ENCODE measurements at places on chromosomes 7 and 10.

- DNase-seq, result no peak
Measured at GRCh38 chr7:101874028-101874427, 56.6 kb downstream of the CUX1 start.

- DNase-seq, result no peak
Measured at GRCh38 chr7:108190891-108191290, 60.7 kb upstream of the LAMB4 start.

GRCh38 chr10:9733766-9734165 lies 1283.9 kb upstream of the CELF2 start:
- DNase-seq, result no peak

DNA sequence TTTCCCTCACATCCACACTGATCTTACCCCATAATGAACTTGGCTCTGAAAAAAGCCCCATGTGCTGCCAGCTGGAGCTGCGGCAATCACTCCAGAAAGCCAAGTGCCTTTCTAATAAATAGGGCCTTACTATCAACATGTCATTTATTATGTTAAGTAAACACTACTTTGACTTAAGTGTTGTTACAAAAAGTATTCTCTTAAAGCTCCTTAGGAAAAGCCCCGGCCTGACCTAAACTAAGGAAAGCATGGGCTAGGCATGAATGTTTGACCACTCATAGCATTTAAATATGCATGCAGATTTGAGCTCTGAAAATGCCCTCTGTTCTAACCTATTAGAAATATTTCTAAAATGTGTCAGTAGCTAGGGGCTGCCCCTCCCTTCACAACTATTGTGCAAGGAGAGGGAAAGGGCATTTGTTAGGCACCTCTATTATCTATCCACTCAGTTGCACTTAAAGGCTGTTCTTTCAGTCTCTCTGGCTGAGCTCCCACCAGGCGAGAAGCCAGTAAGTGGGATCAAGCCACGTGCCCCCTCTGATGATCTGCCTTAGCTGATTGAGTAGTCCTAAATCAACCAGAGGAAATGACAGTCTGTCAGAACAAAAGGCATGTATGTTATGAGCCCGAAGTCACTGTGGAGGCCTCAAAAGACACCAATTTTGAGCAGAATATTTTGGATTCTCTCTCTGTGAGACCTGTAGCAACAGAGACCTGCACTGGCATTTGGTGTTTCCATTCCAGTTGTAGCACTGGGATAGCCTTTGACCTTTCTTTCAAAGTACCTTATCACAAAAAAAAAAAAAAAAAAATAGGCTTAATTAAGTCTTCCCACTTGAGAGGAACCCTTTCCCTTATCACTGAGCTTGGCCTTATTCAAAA lies 77.1 kb downstream of the ITGB8 start:
- DNase-seq, result no peak

- DNase-seq, result no peak
Measured at GRCh38 chr10:81724431-81724830, 150.6 kb upstream of the NRG3 start.

- no peak for DNase-seq
Measured at GRCh38 chr10:95214793-95215192, 20.8 kb downstream of the ACSM6 start.

GRCh38 chr10:42929236-42929635 lies 146.6 kb downstream of the BMS1 start:
- no peak for DNase-seq

DNA sequence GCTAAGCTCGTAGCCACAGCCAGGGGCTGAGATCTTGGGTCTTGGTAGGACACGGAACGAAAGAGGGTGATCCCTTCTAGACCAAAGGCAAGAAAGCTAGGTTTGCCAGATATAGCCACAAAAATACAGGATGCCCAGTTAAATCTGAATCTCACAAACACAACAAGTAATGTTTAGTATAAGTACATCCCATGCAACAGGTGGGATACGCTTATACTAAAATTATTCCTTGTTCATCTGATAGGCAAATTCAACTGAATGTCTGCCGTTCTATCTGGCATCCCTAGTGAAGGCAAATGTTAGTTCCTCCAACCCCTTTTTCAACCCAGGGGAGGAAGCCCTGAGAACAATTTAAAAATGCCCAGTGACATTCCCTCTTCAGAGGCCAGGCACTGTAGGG lies 131.1 kb upstream of the MGMT start:
- DNase-seq, result no peak

GRCh38 chr7:157652161-157652953 lies 315.6 kb downstream of the DNAJB6 start:
- DNase-seq, result no peak

DNA sequence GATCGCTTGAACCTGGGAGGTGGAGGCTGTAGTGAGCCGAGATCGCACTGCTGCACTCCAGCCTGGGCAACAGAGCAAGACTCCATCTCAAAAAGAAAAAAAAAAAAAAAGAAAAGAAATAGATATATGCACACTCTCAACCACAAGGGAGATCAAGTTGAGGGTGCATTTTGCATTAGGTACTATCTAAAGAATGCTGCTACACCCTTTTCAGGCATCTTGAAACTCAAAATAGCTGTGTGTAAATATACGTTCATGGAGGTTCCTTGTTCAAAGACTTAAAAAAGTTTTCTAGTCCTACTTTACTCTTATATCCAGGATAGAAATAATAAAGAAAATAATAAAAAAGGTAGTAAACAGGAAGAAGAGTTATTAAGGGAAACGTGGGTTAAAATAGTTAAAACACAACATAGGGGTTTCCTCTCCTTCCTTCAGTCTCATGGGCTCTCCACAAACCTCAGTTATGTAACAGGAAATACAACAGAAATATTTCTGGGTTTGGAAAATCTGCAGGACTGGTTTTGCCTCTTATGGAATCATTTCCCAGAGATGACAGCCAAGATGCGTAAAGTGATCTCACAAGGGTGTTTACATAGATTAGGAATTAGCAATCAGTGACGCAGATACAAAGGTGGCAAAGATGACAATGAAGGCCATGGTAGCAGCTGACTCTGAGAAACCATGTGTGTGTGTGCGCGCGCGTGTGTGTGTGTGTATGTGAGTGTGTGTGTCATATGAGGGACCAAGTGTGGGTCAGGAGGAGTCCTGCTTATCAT lies 15.1 kb downstream of the STEAP4 start:
- DNase-seq, result no peak

DNA sequence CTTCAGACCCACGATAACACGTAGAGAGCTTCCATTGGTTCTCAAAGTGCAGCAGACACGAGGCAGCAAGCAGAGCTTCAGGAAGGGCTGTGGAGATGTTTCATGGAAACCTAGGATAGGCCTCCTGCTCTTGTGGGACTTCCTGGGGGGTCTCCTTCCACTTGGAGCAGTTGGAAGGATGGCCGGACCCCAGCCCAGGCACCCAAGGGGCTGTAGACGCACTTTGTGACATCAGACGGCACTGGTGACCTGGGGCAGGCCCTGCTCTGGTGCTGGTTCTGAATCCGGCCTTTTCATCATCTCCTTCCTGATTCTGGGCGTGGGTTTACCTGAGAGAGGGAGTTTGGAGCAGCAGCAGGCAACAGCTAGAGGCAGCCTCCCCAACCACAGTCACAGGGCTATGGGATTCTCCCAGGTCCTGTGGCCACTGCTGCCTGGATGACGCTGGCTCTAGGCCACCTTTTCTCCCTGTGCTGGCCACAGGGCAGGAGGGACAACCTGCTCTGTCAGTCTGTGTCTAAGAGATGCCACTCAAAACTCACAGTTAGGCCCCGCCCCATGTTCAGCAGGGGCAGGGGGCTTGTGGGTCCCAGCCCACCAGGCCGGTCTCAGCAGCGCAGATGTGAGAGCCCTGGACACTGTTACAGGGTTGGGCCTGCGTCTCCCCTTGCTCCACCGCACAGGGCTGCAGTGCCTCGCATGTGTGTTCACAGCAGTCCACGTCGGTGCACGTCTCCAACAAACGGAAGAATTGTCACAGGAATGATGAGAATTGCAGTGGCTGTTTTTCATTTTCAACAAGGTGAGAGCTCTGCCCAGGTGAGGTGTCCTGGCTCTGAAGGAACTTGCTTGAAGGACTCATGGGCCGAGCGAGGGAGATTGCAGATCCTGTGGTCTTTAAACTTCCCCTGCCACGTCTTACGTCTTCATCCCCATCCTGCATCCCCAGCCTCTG lies 569.3 kb downstream of the TCERG1L start:
- no peak for DNase-seq

- no peak for DNase-seq
Measured at GRCh38 chr10:36721871-36722270, 403.5 kb upstream of the ANKRD30A start.

GRCh38 chr10:43890124-43890523 lies 241.4 kb upstream of the ZNF32 start:
- no peak for DNase-seq

DNA sequence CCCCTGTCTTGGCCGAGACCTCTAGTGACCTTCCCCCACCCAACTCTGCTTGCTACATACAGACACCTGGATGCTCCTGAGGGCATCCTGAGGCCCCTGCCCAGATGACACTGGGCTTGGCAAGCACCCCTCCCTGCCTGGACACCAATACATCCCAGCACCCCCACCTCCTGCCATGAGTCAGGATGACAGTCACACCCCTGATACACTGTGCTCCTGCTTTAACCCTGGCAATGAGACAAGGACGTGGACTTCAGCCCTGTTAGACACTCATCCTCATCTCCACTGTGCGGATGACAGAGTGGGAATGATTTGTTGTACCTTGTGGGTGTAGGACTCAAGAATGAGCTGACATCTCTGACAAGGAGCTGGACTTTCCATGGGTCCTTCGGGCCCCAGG lies 186.3 kb upstream of the ADCY1 start:
- no peak for DNase-seq

DNA sequence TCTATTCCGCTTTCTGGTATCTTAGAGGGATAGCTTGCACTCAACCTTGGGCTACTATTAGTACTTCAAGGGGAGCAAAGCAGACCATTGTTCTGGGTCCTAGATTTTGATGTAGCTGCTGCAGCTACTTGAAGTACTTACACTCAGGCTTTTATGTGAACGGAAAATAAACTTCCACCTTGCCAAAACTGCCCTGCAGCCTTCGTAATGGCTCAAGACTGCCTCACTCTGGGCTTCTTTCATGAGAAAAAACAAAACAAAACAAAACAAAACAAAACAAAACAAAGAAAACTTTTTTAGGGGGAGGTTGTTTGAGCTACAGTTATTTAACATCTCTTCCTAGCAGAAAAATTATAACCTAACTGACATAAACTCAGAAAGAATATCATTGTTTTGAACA lies 19.4 kb upstream of the EPHB6 start:
- DNase-seq, result no peak

- DNase-seq, result peak; percentile 49
Measured at GRCh38 chr10:101780818-101781654, 2.2 kb downstream of the NPM3 start.

DNA sequence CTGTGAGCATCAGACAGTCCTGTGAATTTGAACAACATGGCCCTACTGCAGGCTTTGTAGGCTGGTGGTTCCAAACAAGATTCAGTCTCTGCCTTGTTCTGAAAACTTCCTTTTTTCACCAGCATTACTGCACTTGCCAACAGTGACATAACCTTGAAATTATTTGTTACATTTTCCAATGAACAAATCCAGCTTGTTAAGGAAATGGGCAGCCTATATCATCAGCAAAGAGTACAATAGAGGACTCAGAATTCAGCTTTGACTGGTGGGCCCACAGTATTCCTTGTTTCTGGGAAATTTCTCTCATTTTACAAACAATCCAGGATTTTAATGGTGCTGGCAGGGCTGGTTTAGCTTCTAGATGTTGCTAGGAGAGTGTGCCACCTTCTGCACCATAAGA lies 703.7 kb upstream of the FZD8 start:
- DNase-seq, result no peak

GRCh38 chr7:44621750-44622103 lies 15.3 kb downstream of the OGDH start:
- DNase-seq, result no peak

- no peak for DNase-seq
Measured at GRCh38 chr7:155816192-155816508, 3.9 kb upstream of the SHH start.

DNA sequence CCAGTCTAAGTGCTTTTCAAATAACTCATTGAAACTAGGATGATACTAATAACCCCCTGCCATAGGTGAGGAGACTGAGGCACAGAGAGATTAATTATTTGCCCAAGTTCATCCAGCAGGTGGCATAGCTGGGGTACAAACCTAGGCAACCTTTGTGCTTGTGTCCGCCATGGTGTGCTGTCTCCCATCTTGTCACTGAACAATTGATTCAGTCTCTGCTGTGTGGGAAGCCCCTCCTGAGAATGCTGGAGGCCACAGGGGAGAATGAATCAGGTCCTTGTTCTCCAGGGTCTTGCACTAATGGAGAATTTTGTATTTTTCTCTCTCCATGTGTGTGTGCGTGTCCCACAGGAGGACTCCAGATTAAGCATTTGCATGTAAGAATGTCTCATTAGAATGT lies 15.8 kb upstream of the TMEM236 start:
- DNase-seq, result no peak

DNA sequence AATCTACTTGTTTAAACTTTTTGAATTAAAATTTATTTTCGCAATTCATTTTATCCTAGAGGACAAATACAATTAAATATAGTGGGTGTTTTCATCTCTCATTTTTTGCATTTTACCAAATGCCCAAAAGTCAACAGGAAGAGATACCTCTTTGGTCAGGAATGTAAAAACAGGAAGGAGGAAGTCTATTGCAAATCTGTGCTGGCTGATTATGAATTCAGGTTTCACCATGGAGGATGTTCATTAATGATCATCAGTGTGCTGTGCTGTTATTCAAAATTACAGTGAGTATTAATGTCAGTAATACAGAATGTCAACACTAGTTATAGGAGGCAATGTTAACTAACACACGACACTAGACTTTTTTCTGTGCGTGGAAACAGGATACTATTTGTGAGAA lies 24.7 kb downstream of the EXOC6 start:
- no peak for DNase-seq

- DNase-seq, result peak; percentile 97
Measured at GRCh38 chr7:100874577-100875355, at the start of gene SRRT. SRRT (plus strand) TSS chr7:100875103; CDS start chr7:100875591, 488 bp downstream.

DNA sequence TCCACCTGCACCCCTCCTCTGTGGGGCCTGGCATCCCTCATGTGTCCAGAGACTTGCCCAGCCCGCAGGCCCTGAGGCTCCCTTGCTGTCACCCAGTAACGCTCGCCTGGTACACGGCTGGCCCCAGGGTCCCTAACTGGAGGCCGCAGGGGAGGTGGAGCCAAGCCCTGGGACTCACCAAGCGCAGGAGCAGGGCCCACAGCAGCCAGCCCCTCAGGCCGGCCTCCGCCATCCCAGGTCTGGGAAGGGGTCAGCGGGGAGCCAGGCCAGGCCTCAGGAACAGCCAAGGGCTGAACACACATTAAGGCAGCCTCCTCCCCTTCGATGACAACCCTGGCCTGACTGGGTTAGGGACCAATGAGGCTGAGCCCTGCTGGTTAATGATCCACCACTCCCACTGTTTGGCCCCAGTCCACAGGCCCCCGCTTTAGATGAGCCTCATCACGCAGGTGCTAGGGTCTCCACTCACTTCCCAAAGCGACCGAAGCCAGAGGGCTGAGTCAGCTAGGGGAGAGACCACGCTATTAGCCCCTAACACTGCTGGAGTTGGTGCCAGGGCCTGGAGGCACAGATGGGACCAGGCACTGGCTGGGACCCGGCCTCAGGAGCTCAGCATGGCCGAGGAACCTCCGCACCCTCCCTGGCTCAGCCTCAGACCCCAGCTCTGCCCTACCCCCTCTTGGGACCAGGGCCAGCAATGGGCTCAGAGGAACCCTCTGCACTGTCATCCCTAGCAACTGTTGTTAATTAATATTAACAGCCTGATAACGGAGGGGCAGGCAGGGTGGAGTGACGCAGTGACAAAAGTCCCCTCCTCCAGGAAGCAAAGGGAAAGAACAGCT lies at the start of gene NPC1L1:
Gene NPC1L1 (minus strand): TSS at position 303 of the 842 bp plus-strand sequence. CDS start 71 bp downstream, at position 232.
- no peak for DNase-seq

- no peak for DNase-seq
Measured at GRCh38 chr10:20870834-20871233, 26.3 kb downstream of the NEBL start.

GRCh38 chr7:17709127-17709526 lies 231.2 kb downstream of the SNX13 start:
- no peak for DNase-seq

Data from stimulated activated CD4-positive, alpha-beta T cell treated with anti-CD3 and anti-CD28 coated beads, TNF-alpha, amount 100 ng/mL, for 24 hours (primary cell).